ENCODE measurements at places on chromosomes 1 and 21. TPM values are rescaled to one million over a fixed set of nuclear protein-coding genes. Genes with fewer than 3 reads are reported as not detected.
A peak's percentile ranks its signal among the peaks of the same experiment; 100 is the strongest.

DNA sequence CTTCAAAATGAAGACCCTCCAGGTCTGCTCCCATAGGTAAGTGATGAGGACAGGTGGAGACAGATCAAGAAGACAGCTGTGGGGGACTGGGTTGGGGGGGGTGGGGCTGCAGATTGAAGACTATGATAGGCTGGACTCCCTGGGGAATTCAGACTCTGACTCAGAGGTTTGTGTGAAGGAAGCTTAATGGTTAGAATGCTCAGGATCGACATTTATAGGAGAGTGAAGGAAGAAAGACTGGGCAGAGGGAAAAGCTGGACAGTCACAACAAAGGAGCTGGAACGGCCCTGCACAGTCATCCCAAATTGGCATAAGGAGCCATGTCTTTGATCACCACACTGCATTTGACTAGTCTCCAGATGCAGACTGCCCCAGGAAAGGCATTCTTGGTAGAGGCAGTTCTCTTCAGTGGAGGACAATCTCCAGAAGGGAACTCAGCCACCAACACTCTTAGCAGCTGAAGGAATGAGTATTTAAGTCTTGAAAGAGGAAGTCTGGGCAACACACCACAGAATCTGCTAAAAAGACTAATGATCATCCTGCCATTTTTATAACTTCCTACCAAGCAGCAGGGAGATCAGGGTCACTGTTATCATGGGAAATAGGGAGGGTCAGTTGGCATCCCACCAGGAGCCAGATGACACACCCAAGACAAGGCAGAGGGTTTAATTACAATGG is 120.0 kb upstream of the ZC3H11B start:
- no peak for DNase-seq

- DNase-seq: no peak
These were observed 60.8 kb upstream of the KRTAP11-1 start for GRCh38 chr21:30942192-30942591.

DNA sequence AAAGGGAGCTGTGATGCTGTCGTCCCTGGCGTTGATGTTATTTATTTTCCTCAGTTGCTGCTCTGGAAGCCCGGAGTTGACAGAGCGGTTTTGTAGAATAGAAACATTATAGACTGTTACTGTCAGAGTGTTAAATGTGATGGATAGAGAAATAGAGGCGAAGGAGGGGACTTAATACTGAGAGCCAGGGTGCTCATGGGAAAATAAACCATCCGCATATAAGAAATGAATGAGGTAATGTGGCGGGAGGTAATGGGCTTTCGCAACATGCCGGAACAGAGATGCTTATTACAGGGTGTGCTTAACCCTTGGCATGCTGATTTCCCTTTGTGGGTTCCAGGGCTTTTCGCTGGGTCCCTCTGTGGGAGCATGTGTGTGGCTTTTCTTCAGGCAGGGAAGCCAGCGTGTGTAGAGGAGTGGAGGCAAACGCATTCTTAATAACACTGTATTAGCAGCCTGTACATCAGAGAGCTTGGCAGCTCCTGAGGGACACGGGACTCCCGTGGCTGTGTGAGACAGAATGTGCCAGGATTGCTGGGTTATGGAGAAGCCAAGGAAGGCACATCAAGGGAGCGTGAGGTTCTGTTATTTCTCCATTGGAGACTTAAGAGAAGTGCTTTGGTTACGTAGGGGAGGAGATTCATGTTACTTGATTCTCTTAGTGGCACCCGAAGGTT is 141.0 kb downstream of the PBX1 start:
- DNase-seq: no peak

GRCh38 chr1:56639211-56639610 is 5.9 kb upstream of the PRKAA2 start:
- DNase-seq: no peak

DNA sequence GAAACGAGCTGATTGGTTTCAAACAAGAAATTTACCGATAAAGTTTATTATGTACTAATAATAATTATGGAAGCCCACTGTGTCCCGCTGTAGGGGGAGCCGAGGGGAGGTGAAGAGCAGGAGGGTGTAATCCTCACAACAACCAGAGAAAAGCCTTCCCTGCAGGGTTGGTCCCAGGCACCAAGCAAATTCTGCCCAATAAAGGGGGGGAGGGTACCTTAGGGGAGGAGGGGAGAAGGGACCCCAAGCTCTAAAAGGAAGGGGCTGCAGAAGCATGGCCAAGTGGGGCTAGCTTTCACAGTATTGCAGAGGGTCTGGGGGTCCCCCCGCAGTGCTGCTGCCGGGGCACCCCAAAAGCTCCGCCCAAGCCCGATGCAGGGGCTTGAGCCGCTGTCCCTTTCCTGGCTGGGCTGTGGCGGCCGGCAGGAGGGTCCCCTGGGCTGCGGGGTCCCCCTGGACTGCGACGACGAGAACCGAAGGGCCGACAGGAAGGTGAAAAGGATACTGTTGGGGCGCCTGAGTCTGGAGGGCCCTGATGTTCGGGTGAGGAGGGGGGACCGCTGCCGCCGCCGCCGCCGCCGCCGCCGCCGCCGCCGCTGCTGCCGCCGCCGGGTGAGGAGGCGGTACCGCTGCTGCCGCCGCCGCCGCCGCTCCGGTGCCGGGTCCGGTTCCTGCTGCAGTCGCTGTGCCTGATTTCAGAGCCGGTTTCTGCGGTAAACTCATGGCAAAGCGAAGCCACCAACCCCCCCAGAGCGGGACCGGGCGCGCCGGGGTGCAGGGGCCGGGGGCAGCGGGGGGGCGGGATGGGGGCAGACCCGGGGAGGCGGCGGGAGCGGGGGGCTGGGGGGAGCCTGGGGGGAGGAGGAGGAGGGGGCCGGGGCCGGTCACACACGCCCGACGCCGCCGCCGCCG is 771 bp downstream of the EIF4G3 start:
- DNase-seq: peak; percentile 27

DNA sequence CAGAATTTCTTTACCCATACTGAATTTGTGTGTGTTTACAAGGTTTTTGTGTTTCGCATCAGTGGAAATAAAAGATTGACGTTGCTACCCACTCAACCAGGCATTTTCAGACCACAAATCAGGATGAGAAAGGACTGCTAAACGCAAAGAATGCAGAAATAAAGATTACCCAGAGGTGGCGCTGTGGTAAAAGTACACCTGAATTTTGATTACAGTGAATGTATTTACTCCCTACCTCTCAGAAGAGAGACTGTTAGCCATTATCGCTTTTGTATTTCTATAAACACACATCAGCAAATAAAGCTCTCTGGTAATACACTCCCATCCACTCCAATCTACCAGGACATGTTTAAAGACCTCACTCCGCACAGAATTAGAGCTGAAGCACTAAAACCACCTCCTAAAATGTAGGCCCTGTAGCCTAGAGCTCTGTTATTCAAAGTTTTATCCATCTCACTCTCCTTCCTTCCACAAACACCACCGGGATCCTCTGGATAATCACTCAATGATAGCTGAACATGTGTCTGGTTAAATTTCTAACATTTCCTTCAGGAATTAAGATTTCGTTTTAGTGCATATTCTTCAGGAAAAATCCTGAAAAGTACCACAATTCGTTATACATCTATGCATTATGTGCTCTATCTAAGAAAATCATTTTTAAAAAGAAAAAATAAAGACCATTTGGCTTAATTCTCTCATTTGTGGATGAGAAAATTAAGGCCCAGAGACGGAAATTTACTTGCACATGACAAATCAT is 2.5 kb upstream of the LMO4 start:
- peak; percentile 35 for DNase-seq

The PGLYRP4 gene
- total RNA-seq: not detected

The AXDND1 gene
- not detected for total RNA-seq

The LY9 gene
- 0.71 TPM for total RNA-seq

All from activated T-helper 1 cell treated with anti-CD3 and anti-CD28 coated beads, Interleukin-12 subunit alpha, Interleukin-12 subunit beta, Interleukin-2, Interleukin-4 antibody, amounts not matched to agents 30 ng/mL and 10 ng/mL and 1 ng/mL, durations not matched to agents 14 hours and 24 hours and 36 hours (primary cell).